ENCODE measurements at places on chromosomes 5 and 9.

- DNase-seq: no peak
Measured at GRCh38 chr5:62631909-62632580, 53.4 kb downstream of the LRRC70 start.

GRCh38 chr9:69932901-69933300 lies 110.7 kb upstream of the MAMDC2 start:
- no peak for DNase-seq

- DNase-seq: no peak
Measured at GRCh38 chr5:16437977-16438376, 27.6 kb downstream of the ZNF622 start.

DNA sequence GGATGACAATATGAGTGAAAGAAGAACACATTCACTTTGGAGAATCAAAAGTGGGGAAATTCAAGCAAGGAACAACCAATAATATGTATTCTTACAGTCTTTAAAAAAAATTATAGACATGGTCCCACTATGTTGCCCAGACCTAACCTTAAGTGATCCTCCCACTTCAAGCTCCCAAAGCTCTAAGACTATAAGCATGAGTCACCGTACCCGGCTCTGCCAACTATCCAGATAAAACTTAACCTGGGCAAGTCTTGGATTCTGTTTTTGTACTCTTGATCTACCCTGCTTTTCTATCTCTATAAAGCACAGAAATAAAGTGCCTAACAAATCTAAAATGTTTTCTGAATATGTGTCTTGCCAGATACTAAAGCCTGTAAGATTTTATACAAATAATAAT lies 30.9 kb downstream of the CEMIP2 start:
- no peak for DNase-seq

DNA sequence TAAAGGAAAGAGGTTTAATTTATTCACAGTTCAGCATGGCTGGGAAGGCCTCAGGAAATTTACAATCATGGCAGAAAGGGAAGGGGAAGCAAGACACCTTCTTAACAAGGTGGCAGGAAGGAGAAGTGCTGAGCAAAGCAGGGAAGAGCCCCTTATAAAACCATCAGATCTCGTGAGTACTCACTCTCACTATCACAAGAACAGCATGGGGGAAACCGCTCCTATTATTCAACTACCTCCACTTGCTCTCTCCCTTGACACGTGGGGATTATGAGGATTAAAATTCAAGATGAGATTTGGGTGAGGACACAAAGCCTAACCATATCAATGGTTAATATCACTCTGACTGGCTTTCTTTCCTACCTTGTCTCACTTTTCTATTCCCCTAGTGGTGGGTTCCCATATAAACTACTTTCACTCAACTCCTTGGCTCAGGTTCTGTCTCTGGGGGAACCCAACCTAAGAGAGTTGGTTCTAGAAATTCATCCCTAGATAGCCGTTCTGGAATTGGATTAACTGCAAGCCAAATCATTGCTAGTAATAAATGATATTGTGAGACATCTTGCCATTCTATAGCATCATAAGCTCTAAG lies 749.8 kb upstream of the GRAMD2B start:
- DNase-seq: no peak

- peak; percentile 85 for DNase-seq
Measured at GRCh38 chr9:124621371-124622328, 114.5 kb upstream of the NR5A1 start.

- DNase-seq: no peak
Measured at GRCh38 chr5:2879701-2880100, 128.2 kb upstream of the IRX2 start.
